ENCODE measurements at places on chromosomes 16 and 17.

- DNase-seq = no peak
These were observed 581 bp downstream of the PRKCA start for GRCh38 chr17:66302761-66303626.

DNA sequence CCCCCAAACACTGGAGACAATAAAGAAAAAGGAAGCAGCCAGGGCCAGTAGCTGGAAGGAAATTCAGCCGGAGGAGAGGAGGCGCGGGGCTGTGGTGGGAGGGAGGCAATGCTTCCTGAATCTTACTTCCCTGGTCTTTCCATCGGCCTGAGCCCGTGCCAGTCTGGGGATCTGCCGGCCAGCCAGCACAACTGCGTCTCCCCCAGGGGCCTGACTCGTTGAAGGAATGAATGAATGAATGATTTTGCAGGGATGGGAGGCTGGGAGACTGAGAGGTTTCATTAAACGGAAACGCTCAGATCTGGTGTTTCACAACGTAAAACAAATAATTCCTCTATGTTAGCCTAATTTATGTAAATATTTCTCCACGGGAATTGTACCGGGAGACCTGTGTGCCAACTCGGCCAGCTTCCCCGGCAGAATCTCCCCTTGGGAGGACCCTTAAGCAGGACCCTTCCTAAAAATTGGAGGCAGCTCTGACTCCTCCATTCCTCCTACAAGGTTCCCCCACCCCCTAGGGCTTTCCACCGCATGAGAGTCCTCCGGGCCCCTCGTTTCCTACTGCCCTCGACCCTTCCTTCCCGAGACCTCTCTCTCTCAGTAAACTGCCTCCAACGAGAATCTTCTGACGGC lies 1.3 kb upstream of the BAIAP2 start:
- no peak for DNase-seq

GRCh38 chr16:9854675-9855074 lies 327.6 kb downstream of the GRIN2A start:
- no peak for DNase-seq

DNA sequence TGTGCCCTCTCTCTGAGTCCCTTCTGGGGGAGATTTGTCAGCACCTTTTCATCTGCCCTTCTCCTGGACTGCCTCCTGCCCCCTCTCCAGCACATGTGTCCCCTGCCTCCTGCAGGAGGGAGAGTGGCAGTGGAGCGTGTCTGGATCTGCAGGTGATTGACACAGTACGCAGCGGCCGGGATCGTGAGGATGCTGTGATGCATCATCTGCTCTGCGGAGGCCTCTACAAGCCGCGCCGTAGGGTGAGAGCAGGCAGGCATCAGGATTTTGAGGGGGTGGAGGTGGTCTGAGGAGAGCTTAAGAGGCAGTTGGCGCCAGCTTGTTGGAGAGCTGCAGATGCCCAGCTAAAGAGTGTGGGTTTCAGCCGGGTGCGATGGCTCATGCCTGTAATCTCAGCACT lies 10.9 kb downstream of the SLC9A5 start:
- DNase-seq = no peak

GRCh38 chr16:88905563-88905962 lies 39.1 kb upstream of the PABPN1L start:
- no peak for DNase-seq

- no peak for DNase-seq
These were observed 3.8 kb upstream of the ACTG1 start for GRCh38 chr17:81516439-81516838.

DNA sequence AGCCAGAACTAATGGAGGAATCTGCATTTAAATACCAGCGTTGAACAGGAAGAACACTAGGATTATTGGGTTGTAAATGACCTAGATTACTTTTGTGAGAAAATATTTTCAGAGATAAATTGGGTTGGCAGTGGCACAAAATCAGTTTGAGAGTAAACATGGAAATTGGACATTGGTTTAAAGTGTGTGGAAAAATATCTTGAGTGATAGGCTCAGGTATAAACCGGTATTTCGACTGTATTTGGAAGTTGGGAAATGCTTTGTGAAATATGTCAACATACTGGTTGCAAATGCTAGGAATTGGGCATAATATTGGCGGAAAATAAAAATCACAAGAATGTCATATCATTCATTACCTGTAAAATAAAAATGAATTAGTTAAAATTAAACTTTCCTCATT lies 15.1 kb downstream of the PRKAR1A start:
- no peak for DNase-seq

GRCh38 chr17:74632617-74633016 lies 9.1 kb upstream of the CD300E start:
- no peak for DNase-seq

- DNase-seq = no peak
These were observed 43.0 kb upstream of the TAC4 start for GRCh38 chr17:49890852-49891251.

GRCh38 chr17:63841350-63842172 lies 924 bp downstream of the SMARCD2 start:
- no peak for DNase-seq

- DNase-seq = no peak
These were observed 273.4 kb downstream of the CEP112 start for GRCh38 chr17:65918500-65918899.

DNA sequence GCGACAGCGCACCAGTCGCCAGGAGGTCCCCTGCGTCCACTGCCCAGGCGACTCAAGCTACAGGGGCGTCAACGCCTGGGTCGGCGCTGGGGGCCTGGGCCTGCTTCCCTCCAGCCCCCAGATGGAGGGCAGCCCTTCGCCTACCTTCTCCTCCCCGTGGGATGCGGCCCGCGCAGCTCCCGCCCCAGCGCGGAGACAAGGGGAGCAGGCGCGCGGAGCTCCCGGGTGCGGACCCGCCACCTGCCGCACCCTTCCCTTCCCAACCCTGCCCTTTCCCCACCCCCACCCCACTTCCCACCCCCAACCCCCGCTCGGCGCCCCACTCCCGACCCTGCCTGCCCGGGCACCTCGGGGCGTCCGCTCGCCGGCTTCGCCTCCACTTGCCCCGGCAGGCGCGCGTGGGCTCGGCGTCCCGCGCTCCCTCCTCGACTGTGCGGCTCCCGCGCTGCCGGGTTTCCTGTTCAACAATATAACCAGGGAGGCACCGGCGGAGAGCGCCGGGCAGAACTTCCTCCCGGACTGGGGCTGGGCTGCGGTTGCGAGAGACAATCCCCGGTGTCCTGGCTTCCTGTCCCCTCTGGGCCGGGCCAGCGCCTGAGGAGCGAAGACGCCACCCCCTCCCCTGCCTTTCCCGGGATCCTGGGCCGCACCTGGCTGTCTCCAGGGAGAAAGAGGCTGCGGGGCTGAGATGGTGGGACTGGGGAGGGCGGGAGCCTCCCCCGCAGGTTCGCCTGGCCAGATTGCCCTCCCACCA lies at the start of gene ARHGAP27:
TSS of gene ARHGAP27 (minus strand) at position 466 of the 754 bp plus-strand sequence. CDS start 2,591 bp downstream, outside the sequence.
- DNase-seq = no peak
